ENCODE measurements at places on chromosomes 4 and X.

GRCh38 chr4:5890063-5890727, 2.7 kb downstream of the CRMP1 start:
- no peak for DNase-seq

DNA sequence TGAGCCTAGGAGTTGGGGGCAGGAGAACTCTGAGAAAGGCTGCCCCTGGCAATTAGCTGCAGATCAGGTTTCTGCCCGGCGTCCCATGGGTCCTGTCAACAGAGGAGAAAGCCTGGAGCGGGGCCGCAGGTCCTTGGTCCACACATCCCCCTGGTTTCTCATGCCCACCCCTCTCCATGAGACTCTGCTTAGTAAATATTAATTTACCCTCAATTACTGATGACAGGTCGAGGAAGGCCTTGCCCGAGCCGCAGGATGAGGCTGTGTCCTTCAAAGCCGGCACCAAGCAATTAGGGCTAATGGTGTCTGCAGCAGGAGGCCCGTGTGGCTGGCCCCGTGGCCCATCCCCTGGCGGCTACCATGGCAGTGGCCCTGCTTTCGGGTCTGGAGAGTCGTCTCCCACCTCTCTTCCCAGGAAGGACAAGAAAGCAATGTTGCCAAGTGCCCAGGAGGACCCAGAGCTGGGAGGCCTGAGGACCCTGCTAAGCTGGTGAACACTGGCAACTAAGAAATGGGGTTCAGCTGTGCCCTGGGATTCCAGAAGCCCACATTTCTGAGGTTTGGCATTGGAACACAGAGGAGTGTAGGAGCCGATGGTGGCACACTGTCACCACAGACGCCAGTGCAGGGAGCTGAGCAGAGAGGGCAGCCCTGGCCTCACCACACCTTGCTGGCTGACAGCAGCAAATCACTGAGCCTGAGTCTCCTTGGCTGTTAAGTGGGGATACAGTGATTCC, 114.6 kb downstream of the CPZ start:
- DNase-seq, result no peak

DNA sequence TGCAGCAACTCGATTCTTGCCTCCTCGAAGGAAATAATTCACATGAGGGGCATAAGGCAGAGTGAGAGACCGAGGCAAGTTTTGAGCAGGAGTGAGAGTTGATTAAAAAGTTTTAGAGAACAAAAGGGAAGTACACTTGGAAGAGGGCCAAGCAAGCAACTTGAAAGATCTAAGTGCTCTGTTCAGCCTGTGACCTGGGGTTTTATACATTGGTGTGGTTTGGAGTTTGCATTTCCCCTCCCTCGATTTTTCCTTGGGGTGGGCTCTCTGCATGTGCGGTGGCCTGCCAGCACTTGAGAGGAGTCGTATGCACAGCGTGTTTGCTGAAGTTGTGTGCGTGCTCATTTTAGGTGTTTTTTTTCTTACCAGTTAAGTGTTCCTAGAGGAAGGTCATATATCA, 356.4 kb downstream of the KLHL4 start:
- DNase-seq, result no peak

GRCh38 chrX:42094218-42094617, 170.9 kb upstream of the CASK start:
- no peak for DNase-seq

DNA sequence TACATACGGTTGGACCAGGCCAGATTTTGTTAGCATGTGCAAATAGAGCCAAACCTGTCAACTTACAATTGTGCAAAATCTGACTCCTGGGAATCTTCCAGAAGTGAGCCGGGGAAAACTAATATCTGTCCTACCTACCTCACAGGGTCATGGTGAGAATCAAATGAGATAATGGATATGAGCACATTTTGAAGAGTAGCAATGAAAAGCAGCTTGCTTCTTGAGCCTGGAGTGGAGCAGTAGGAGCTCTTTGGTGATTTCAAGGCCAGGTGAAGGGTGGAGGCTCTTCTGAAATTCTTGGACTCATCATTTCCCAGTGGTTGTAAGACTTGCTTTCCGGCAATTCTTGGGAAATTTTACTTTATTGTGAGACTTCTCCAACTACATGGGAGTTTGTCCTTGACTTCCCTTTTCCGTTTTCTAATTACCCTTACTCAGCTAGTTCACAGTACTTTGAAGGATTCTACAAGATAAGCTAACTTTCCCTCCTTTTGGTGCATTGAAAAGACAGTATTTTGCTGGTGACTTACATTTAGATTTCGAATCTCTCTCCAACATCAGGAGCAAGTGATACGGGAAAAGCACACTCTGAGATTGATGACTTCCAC, 12.2 kb downstream of the PLAC1 start:
- no peak for DNase-seq

GRCh38 chr4:70667740-70668535, 1.6 kb upstream of the JCHAIN start:
- DNase-seq, result no peak

- DNase-seq, result peak; percentile 55
Measured at GRCh38 chr4:74311696-74312313, 3.5 kb downstream of the EPGN start.

DNA sequence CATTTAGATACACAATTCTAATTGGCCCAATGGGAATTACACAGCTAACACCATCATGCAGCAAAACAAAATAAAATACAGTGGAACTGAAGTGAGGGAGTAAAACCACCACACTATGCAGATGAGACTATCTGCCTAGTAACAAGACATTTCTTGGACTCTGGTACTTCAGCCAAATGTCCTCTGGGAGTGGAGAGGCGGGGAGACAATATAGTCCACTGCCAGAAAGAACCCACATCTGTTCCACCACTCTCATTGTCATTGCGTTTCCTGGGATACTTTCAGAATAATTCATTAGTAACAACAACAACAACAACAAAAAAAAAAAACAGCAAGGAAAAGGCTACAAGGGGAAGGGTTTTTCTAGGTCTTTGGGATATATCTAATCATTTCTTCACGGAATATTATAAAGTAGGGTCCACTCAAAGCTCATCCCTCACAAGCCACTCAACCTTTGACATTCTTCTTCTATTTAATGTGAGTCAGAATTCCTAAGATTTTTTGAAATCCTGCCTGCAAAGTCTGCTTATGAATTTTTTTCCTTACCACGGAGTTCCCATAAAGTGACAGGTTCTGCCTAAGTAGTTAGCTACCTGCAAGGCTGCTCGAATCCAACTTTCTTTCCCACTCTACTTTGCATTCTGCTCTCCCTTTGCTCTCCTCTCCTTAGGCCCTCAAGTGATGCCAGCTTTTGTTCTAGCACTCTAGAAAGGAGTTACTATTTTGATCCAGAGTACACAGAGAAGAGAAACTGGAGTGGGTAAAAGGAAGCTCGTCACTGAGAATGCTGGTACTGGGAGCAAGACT, 254.6 kb downstream of the CHIC1 start:
- DNase-seq, result no peak

GRCh38 chr4:10085828-10086505, 30.6 kb downstream of the WDR1 start:
- DNase-seq, result no peak

DNA sequence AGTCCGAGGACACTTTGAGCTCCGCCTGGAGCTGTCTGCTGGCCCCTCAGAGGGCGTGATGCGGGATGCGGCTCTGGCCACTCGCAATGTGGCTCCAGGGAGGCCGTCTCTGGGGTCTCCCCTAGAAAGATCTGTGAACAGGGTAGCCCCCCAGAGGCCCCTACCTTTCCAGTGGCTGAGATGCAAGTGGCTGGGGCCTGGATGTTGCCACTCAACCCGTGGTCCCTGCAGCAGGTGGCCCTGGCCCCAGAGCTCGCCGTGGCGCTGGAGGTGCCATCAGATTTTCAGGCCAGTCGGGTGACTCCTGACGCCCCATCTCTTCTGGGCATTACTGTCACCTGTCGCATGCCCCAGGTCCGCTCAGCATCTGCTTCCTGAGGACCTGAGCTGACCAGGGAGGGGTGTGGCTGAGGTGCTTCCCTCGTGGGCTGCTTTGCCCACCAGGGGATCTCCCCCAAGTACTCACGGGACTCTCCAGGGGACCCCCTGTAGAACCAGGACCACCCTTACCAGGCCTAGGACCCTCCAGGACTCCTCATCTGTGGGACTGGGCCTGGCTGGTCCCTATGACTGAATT, 102.1 kb upstream of the LRPAP1 start:
- DNase-seq, result no peak

DNA sequence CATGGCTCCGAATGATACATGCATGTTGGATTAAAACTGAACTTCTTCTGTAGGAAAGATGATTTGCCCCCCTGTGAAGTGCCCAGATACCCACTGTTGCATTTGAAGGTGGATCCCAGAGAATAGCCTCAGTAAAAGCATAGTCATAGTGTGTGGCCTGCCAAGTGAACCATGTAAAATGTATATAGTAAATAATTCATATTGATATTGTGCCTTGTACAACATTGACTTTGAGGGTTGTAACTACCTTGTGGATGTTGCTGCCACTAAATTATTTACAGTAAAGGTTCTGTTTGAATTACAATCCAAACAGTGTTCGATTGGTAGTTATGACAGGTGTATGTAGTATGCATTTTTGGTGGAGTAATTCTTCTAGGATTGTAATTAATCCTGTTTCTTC, 19.2 kb downstream of the TMEM131L start:
- DNase-seq, result no peak

GRCh38 chr4:189940178-189941004, at the start of gene FRG1:
TSS of gene FRG1 (plus strand) at chr4:189940872. CDS start at chr4:189941010, 138 bp downstream.
- peak; percentile 88 for DNase-seq

- no peak for DNase-seq
Measured at GRCh38 chr4:109592367-109592766, 32.3 kb downstream of the MCUB start.

DNA sequence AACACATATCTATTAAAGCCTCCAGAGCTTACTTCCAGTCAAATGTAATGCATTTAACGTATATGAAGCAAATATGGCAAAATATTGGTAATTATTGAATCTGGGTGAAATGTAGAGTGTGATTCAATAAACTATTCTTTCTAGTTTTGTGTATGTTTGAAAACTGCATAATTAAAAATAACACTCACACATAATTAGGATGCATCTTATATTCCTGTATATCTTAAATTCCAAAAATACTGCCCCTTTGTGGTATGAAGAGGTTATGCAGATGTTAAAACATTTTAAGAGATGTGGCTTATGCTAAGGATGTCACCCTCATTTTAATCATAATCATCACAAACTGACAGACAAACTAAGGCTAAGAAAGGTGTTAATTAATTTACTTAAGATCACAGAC, 182.9 kb downstream of the COX18 start:
- DNase-seq, result no peak

- no peak for DNase-seq
Measured at GRCh38 chr4:27057662-27058061, 197.0 kb downstream of the STIM2 start.

DNA sequence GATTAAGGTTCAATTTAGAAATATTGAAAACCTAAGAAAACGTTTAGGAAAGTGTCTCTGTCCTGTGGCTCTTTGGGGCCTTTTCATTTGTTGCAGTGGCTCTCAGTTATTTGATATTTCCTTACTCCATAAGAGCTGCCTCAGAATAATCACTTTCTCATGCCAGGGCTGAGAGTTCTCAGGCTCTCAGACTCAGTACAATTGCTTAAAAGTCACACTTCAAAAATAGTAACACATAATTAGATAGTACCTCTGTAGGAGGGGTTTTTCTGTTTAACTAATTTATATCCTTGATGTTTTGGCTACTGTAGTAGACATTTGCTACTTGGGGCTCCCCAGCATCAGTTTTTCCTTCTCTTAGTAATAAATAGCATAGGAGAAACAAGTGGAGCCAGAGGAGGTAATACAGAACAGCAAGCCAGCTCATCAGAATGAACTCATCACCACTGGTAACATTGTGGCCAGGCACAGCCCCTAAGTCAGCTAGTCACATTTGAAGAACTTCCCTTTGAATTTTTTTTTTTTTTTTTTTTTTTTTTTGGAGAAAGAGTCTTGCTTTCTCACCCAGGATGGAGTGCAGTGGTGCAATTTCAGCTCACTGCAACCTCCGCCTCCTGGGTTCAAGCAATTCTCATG, 8.0 kb upstream of the HNRNPD start:
- no peak for DNase-seq

GRCh38 chrX:126723881-126724280, 95.6 kb upstream of the PRR32 start:
- DNase-seq, result no peak

DNA sequence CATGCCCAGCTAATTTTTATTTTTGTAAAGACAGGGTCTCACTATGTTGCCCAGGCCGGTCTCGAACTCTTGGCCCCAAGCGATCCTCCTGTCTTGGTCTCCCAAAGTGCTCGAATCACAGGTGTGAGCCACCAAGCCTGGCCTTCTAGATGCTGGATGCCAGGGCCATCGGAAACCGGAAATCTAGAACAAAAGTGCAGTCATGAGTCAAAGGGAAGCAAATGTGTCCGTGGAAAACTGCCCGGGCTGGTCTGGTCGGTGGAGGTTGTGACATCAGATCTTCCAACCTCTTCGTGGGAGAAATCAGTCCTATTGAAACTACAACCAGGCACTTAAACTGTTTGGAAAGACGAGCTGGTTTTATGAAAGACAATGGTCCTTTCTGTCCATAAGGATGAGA, 92.3 kb upstream of the SHOX start:
- DNase-seq, result no peak

DNA sequence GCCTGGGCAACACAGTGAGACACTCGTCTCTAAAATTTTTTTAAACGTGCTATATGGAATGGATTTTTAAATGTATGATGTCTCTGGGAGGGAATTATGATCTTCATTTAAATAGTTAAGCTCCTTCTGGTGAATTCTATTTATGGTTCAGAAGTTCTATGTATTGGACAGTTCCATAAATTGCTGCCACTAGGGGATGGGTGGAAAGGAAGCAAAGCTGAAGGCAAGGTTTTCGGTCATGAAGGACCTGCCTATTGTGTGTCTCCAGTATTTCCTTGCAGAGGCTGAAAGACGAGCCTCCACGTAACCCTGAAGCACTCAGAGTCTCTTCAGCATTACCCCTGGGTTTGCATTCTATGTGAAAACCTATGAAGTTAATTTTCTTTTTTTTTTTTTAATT, 451.5 kb upstream of the FAT1 start:
- no peak for DNase-seq

DNA sequence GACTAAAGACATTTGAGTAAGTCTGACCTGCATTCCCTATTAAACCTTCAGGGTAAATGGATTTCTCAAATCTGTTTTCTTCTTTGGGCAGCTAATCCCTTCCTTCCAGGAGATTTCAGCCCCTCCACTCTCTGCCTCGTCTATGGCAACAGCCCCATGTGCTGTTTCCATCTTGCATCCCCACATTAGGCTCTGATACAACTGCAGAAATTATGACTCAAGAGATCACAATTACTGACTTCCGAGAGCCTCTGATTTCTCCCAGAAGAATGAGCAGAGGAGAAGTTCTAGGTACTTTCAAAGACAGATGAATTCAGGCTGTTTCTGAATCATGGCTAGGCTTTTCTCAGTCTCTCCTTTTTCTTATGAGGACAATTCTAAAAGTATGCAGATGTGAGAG, 38.7 kb downstream of the RAI2 start:
- DNase-seq, result no peak

DNA sequence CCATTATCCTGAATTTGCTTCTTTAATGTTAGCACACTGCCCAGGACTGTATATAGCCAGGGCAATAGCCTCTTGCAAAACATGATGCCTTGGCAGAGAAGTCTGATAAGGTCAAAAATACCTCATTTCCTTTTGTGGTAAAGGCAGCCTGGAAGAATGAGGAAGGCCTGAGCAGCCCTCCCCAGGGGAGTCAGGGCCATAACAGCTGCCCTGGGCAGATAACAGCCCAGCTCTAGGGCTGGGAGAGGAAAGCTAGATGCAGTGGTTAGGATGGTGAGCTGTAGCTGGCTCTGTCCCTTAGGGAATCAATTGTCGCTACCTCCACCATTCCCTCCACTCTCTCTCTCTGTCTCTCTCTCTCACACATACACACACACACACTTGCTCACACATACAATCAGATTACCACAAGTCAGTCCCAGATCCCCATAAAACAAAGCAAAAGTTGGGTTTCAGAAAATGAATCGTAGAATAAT, 29.2 kb downstream of the EFHC2 start:
- peak; percentile 28 for DNase-seq

Data from stromal cell of bone marrow (primary cell).